Heart right ventricle (tissue), 16 donors: ENCODE measurements at places on chromosomes 3 and 15.
A peak's percentile ranks its signal among the peaks of the same experiment; 100 is the strongest.

GRCh38 chr3:193828477-193828876 lies 235.5 kb downstream of the OPA1 start:
- DNase-seq = no peak

GRCh38 chr3:36890261-36890660 lies 54.6 kb downstream of the TRANK1 start:
- DNase-seq = no peak

DNA sequence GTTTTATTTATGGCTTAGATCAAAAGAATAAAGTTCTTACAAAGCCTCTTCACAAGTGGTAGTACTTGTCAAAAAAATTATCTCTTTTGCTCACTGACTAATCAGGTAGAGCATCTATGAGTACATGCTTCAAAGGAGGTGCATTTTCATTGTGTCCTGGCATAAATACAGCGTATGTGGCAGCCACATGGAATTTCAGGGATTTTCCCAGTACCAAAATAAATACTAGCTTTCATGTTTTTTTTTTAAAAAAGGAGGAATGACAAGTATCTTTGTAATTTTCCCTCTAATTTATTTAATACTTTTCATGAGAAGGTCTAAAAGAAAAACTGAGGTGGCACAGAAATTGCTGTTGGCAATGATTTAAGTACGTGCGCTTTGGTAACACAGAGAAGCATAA lies 597.8 kb upstream of the ALCAM start:
- no peak for DNase-seq

- DNase-seq = no peak
These were observed 100.2 kb upstream of the TLE3 start for GRCh38 chr15:70197945-70198361.

DNA sequence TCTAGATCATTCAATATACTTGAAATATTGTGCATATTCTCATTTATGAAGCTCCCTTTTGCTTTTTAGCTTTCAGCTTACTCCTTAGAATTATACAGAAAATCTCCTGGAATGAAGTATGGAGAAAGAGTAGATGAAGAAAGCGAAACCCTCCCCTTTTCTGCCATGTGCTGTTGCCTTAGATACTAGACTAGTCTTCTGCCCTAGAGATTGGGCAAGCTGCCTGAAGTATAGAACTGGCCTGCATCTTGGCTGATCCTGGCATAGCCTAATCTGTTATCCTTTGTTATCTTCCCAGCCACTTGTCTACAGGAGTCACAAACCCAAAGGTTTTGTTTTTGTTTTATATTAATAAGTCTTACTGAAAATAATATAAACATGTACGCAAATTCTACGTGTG lies 138.8 kb downstream of the RBPMS2 start:
- no peak for DNase-seq

GRCh38 chr3:62392626-62393292 lies 19.4 kb upstream of the FEZF2 start:
- no peak for DNase-seq

DNA sequence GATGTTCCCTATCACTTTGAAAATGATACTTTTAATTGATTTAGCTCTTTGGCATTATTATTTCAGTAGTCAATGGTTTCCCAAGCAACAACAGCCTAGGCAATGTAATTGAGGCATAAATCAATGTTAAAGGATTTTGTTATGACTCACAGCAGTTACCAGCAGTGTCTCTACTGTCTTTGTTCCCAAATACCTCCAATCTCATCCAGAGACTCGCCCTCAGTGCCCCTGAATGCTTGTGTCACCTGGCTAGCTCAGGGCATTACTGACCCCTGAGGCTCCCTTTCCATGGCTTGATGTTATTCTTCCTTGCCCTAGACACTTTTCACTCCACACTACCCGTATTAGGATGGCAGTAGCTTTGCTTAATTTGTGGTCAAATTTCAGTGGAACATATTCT lies 227.2 kb downstream of the SQOR start:
- DNase-seq = no peak

DNA sequence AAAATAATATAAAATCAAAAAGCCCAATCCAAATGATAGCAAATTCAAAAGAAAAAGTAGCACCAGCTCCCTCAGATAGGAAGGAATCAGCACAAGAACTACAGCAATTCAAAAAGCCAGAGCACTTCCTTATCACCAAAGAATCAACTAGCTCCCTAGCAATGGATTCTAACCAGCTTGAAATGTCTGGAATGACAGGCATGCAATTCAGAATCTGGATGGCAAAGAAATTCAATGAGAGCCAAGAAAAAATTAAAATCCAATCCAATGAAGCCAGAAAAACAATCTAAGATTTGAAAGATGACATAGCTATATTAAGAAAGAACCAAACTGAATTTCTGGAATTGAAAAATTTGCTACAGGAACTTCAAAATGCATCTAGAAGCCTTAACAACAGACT lies 1334.4 kb upstream of the ALCAM start:
- DNase-seq = no peak

DNA sequence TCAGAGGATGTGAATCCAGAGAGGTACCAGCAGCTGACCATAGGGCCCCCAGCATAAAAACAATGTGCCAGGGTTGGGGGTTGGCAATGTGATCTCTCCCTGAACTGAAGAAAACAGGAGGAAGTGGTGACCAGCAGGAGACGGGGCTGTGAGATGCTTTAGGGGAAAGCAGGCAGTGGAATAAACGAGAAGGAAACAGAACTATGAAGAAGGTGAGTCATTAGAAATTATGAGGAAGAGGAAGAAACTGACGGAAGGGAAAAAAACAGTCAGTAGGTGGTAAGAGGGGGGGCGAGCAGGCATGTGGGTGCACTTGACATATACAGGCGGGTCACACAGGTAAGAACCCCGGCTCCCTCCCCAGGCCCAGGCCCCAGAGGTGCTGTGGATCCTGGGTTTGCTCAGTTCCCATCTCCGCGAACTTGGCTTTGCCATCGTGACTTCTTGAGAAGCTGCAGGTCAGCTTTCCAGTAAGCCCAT lies 42.2 kb upstream of the B3GNT5 start:
- no peak for DNase-seq

GRCh38 chr3:186004209-186004608 lies 66.4 kb upstream of the TRA2B start:
- DNase-seq = no peak

- no peak for DNase-seq
These were observed 9.6 kb upstream of the FAM174B start for GRCh38 chr15:92665100-92665555.

- DNase-seq = no peak
These were observed 711.3 kb downstream of the ROBO1 start for GRCh38 chr3:79056498-79056897.

DNA sequence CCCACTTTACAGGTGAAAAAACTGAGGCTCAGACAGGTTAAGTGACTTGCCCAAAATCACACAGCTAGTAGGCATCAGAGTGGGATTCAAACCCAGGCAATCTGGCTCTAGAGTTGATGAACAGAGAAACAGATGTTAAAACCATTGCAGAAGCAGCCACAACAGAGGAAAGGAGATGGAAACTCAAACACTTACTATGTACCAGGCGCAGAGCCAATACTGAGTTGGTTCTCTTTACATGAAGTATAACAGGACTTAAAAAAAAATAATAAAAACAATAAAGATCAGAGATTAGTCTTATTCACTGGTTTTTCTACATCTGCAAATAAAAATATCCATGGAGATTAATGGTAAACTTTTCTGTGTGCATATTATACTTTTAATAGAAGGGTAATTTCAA lies 84.9 kb upstream of the SPATA12 start:
- no peak for DNase-seq

DNA sequence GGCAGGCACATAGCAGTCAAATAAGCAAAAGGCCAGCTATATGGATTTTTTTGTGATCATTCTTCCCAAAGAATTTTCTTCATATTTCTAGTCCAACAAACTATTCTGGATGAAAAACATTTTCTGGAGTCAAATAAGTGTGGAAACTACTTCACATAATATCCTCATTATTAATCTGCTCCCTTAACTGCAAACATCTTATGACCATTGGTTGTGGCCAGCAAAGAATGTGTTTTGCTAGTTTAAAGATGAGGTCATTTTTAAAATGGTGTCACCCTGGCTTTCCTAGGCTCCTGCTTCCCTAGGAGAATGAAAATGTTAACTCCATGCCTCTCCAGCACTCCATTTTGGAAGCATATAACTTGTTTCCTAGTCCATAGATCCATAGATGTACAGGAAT lies 118.8 kb downstream of the SST start:
- no peak for DNase-seq

DNA sequence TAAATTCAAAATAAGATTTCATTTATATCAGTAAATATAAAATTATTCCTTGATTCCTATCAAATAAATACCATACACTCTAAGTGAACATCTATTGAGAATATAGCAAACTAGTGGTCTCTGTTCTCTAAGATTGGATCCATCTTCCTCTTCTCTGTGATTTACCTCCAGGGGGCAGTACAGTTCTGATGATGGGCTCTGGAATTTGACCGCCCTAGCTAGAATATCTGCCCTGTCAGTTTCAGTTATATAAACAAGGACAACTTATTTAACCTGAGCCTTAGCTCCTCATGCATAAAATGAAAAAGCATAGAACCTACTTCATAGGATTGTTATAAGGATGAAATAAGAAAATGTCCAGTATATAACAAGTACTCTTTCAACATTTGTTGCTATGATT lies 171.1 kb upstream of the CCDC54 start:
- no peak for DNase-seq

- DNase-seq = no peak
These were observed 184.9 kb downstream of the NR2F2 start for GRCh38 chr15:96515371-96515770.

DNA sequence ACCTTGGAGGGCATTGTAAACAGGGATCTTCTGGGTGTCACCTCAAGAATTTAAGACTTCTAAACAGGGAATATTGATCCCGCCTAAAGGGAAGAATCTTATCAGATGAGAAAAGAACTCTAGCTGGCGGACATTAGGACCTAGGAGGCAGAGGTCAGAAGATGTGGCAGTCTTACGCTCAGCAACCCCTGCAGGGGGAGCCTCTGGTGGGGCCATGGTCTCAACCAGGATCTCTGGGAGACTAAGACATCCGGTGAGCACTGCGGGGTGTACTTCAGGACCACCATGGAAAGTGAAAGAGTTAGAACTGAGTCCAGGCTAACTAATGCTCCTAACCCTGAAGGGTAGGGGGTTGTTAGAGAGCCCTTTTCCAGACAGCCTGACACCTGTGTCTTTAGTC lies 295.2 kb downstream of the VGLL3 start:
- DNase-seq = no peak

GRCh38 chr15:60526127-60526616 lies 47.2 kb upstream of the ICE2 start:
- DNase-seq = peak; percentile 27

- DNase-seq = no peak
These were observed 207.6 kb downstream of the ADAMTS17 start for GRCh38 chr15:100134089-100134583.

DNA sequence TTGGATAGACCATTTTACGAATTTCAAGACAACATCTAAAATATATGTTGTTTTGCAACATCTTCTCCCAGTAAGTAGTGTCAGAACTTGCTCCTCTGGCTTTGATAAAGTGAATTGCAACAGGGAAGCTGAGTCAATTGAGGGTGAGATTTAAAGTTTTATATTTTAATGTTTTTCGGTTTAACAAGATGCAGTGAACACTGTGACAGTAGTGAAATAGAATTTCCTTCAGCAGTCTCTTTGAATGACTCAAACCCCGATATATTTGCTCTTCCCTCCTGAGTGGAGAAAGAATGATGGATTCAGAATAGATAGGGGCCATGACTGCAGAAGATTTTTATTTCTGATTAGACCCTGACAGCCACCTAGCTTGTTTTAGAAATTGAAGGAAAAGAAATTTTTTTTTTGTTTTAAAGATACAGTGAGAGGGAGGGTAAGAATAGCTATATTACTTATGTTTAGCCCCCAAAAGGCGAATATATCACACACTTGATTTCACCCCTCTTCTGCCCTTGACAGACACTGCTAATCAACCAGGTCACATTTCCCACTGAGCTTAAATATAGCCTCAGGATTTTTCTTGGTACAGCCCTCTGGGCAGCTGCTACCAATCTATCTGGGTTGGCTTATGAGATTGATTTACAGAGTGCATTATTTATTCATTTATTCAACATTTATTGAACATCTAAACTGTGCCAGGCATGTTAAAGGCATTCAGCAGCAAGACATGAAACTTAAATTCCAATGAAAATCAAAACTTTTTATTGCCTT lies 183.3 kb upstream of the ADAMTS9 start:
- no peak for DNase-seq

GRCh38 chr3:81790117-81790516 lies 28.7 kb upstream of the GBE1 start:
- no peak for DNase-seq

DNA sequence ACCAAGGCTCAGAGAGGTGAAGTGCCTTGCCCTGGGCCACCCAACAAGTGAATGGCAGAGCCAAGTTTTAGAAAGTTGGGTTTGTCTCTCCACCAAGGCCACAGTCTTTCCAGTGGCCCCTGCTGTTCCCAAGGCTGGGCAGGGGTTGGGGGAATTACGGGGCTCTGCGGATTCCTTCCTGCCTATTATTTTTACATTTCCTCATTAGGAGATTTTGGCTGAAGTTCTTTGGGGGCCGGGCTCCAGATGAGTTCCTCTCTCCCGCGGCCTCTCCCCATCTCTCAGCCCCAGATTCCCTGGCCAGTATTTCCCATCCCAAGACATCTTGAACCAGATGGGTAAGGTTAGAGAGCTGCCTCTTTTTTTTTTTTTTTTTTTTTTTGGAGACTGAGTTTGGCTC lies 44.0 kb upstream of the SMAD6 start:
- DNase-seq = no peak

DNA sequence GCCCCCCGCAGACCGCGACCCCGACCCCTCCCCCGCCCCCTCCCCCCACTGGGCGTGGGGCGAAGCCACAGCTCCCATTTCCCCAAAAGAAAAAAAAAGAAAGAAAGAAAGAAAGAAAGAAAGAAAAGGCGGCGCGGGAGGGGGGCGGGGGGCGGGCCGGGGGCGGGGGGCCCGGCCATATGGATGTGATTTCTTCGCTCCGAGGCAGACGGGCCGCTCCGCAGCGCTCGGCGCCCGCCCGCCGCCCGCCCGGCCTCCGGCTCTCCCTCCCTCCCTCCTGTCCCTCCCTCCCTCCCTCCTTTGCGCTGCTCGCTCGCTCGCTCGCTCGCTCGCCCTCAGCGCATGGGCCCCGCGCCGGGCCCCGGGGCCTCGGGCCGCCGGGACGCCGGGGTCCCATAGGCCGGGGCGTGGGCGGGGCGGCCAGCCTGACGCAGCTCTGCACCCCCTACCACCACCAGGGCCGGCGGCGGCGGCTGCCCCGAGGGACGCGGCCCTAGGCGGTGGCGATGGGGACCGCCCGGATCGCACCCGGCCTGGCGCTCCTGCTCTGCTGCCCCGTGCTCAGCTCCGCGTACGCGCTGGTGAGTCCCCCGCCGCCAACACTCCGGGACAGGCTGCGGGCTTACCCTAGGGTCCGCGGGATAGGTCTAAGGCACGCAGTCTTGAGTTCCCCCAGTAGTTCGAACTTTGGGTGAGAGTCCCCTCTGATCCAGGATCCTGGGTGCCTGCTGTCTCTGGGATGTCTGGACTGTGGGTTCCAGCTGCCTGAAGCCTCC lies 5.7 kb downstream of the PTH1R start:
- no peak for DNase-seq

- no peak for DNase-seq
These were observed 64.0 kb downstream of the TMEM212 start for GRCh38 chr3:171906951-171907676.

- no peak for DNase-seq
These were observed 98.3 kb upstream of the SPATA12 start for GRCh38 chr3:56962206-56962605.

GRCh38 chr15:61033940-61034677 lies 195.0 kb downstream of the RORA start:
- DNase-seq = no peak

GRCh38 chr3:143613226-143613625 lies 235.0 kb downstream of the SLC9A9 start:
- DNase-seq = no peak

GRCh38 chr15:50864873-50865272 lies 43.6 kb upstream of the AP4E1 start:
- DNase-seq = no peak
